ENCODE measurements at places on chromosomes 3 and 15.
A peak's percentile ranks its signal among the peaks of the same experiment; 100 is the strongest.

GRCh38 chr3:192917028-192917403 is 640 bp downstream of the MB21D2 start:
- H3K27me3 ChIP-seq, result peaks cover 46% of the 10 kb centered on the region
- H3K36me3 ChIP-seq, result no peaks in the 10 kb centered on the region
- peak overlapping the region; percentile 50 for H3K4me3 ChIP-seq
- H3K27ac ChIP-seq, result no peak overlapping the region
- H3K4me1 ChIP-seq, result peaks cover 19% of the 10 kb centered on the region

DNA sequence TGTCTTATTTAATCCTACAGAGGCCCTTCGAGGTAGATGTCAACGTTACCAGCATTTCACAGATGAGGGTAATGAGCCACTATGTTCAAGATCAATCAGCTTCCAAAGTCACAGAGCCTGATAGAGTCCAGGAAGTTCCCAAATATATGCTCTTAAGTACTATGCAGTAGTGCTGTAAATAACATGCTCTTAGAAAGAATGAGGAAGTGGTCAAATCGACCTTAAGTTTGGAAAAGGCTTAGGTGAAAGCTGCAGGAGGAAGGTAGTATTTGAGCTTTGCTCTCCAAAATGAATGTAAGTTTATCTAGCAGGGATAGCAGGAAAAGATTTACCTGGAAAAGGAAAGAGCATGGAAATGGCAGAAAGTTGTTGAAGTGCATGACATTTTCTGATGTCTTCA is 234.0 kb downstream of the RBMS3 start:
- H3K4me3 ChIP-seq, result no peak overlapping the region
- no peak overlapping the region for H3K27ac ChIP-seq

- no peak for DNase-seq
- no peaks in the 10 kb centered on the region for H3K27me3 ChIP-seq
- H3K36me3 ChIP-seq, result no peaks in the 10 kb centered on the region
Observed at GRCh38 chr3:42495393-42495792, 7.0 kb upstream of the VIPR1 start.

- H3K4me3 ChIP-seq, result no peak overlapping the region
- H3K27ac ChIP-seq, result no peak overlapping the region
- DNase-seq, result no peak
Observed at GRCh38 chr3:43327582-43327979, 41.2 kb downstream of the SNRK start.

DNA sequence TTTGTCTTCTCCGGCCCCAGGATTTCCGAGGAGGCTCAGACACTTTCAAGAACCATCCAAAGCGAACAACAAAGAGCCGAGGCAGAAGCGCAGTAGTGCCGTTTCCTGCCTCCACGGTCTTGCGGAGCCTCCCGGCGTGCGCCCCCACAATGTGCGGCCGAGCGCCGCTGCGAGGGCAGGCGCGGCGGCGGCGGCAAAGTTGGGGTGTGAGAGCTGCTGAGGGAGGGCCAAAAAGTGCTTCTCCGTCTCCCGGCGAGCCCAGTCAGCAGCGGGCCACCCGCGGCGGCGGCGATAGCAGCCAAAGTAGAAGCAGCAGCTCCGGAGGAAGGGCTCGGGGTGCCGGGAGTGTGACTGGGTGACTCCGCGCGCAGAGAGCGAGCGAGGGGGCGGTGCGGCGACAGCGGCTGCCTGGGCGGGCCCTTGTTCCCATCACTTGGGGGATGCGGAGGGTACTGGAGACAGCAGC is 749.1 kb downstream of the ROBO1 start:
- H3K27ac ChIP-seq, result no peak overlapping the region
- no peaks in the 10 kb centered on the region for H3K4me1 ChIP-seq
- no peak overlapping the region for H3K4me3 ChIP-seq
- peak; percentile 11 for DNase-seq
- peaks cover 2% of the 10 kb centered on the region for H3K27me3 ChIP-seq
- H3K36me3 ChIP-seq, result no peaks in the 10 kb centered on the region

- no peaks in the 10 kb centered on the region for H3K27me3 ChIP-seq
- H3K4me1 ChIP-seq, result peaks cover 14% of the 10 kb centered on the region
- H3K27ac ChIP-seq, result peak overlapping the region; percentile 94
- H3K36me3 ChIP-seq, result peaks cover 48% of the 10 kb centered on the region
Observed at GRCh38 chr3:32484436-32484835, 18.2 kb downstream of the CMTM6 start.

All from B cell (primary cell).